ENCODE measurements at places on chromosomes 5 and 9. TPM values are rescaled to one million over a fixed set of nuclear protein-coding genes. Genes with fewer than 3 reads are reported as not detected.

GRCh38 chr9:73162987-73163768 lies 11.5 kb downstream of the ANXA1 start:
- DNase-seq = no peak
- no peaks in the 10 kb centered on the region for H3K4me1 ChIP-seq
- H3K27ac ChIP-seq = no peak overlapping the region

- H3K27ac ChIP-seq = no peak overlapping the region
- H3K4me1 ChIP-seq = peaks cover 40% of the 10 kb centered on the region
- no peak for DNase-seq
- no peaks in the 10 kb centered on the region for H3K36me3 ChIP-seq
Observed at GRCh38 chr5:133732536-133732935, 120.2 kb upstream of the FSTL4 start.

- H3K36me3 ChIP-seq = no peaks in the 10 kb centered on the region
- no peaks in the 10 kb centered on the region for H3K4me1 ChIP-seq
- no peak overlapping the region for H3K27ac ChIP-seq
- no peaks in the 10 kb centered on the region for H3K27me3 ChIP-seq
Observed at GRCh38 chr9:4116723-4117460, 183.0 kb downstream of the GLIS3 start.

- no peak overlapping the region for H3K4me3 ChIP-seq
- no peaks in the 10 kb centered on the region for H3K36me3 ChIP-seq
- DNase-seq = no peak
- no peaks in the 10 kb centered on the region for H3K27me3 ChIP-seq
- no peak overlapping the region for H3K27ac ChIP-seq
- H3K4me1 ChIP-seq = peaks cover 11% of the 10 kb centered on the region
Observed at GRCh38 chr9:12770261-12770660, 4.6 kb upstream of the LURAP1L start.

DNA sequence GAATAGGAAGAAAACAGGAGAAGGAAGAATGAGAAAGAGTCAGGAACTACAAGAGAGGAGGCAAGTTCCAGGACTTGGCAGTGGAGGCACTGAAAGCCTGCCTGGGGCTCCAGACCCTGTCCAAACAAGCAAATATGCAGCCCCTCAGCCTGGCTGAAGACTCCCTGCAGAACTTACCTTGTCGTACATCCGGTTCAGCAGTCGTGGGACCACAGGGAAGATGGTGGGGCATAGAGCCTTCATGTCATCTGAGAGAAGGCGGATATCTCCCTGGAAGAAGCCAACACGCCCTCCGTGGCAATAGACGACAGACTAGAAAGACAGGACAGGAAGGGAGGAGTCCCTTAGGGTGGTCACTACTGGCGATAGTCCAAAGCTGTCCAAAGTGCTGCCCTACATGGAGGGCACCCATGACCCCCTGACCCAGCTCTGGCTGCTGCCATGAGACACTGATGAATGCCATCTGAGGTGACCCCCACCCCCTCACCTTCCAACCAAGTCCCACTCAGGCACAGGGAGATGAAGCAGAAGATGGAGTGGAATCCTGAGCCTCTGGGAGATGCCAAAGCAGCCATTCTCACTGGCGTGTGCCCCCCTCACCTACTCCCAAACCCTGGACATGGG lies 27.7 kb upstream of the MEIKIN start:
- H3K4me1 ChIP-seq = no peaks in the 10 kb centered on the region
- H3K36me3 ChIP-seq = no peaks in the 10 kb centered on the region
- no peak overlapping the region for H3K4me3 ChIP-seq
- H3K27me3 ChIP-seq = 0 out of 2 replicates have a peak, but pooled peaks cover 4% of the 10 kb centered on the region
- no peak overlapping the region for H3K27ac ChIP-seq

BTNL8 gene
- not detected for total RNA-seq

- no peaks in the 10 kb centered on the region for H3K27me3 ChIP-seq
- H3K4me3 ChIP-seq = peak overlapping the region; percentile 6
- peak; percentile 78 for DNase-seq
Observed at GRCh38 chr9:109253637-109254284, 67.1 kb downstream of the EPB41L4B start.

DNA sequence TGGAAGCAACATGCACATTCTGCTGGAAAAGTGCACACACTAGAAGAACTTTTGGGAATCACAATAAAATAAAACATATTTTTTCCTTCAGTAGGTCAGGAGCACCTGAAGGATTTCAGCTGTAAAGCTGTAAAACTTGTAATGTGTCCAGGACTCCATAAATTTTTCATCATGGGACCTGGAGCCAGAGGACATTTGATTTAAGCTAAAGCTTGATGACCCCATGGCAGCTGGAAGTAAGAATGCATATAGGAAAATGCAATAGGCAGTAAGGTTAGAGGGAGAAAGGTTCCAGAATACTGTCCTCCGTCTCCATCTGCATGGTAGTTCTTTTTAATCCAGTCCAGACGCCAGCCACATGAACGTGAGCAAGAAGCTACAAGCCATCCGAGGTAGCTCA lies 166.0 kb downstream of the ADAMTSL1 start:
- no peaks in the 10 kb centered on the region for H3K27me3 ChIP-seq
- H3K4me1 ChIP-seq = no peaks in the 10 kb centered on the region
- H3K36me3 ChIP-seq = no peaks in the 10 kb centered on the region
- H3K4me3 ChIP-seq = no peak overlapping the region

ENTR1 gene
- total RNA-seq = 67.9 TPM

- no peaks in the 10 kb centered on the region for H3K27me3 ChIP-seq
- no peaks in the 10 kb centered on the region for H3K36me3 ChIP-seq
- no peak overlapping the region for H3K4me3 ChIP-seq
- H3K27ac ChIP-seq = no peak overlapping the region
- DNase-seq = no peak
Observed at GRCh38 chr5:80711938-80712337, 57.2 kb upstream of the DHFR start.

DNA sequence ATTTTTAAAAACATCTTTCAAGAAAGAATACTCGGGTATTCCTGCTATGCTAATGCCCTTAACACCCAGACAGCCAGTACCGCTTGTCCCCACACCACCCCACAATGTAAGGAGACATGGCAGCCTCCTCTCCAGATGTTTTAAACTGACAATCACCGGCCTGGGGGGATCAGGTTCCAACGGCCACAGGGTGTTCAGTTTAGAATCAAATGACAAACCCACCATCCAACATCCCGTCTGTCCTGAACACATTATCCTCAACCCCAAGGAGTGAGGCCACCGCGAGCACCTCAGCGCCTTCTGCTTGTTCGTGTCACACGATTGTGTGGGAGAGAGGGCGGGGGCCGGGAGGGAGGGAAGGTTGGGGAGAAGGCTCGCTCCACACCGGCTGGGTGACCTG lies 152.8 kb downstream of the PAX5 start:
- H3K36me3 ChIP-seq = no peaks in the 10 kb centered on the region
- peaks cover 19% of the 10 kb centered on the region for H3K27me3 ChIP-seq
- DNase-seq = no peak
- H3K4me1 ChIP-seq = no peaks in the 10 kb centered on the region
- H3K27ac ChIP-seq = no peak overlapping the region
- no peak overlapping the region for H3K4me3 ChIP-seq

APBA1 gene
- 0.44 TPM for total RNA-seq

DNA sequence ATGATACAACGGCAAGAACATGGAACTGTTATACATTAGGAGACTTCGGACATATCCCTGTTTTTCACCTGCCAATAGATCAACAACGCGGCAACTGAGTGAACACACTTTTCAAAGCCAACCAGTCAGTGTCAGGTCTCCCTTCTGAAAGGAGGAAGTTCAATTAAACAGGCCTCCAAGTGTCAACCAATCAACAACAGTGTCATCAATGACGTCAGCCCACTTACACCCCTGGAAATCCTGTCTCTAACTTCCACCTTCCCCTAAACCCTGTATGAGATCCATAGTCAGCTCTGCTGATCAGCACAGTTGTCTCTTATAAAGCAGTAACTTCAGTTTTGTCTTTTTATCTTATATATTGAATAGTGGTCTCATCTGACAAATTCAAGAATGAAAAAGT lies 36.6 kb downstream of the DMRT3 start:
- DNase-seq = no peak
- 0 out of 2 replicates have a peak, but pooled peaks cover 5% of the 10 kb centered on the region for H3K27me3 ChIP-seq
- no peaks in the 10 kb centered on the region for H3K4me1 ChIP-seq
- no peak overlapping the region for H3K4me3 ChIP-seq
- H3K36me3 ChIP-seq = no peaks in the 10 kb centered on the region
- no peak overlapping the region for H3K27ac ChIP-seq

GRCh38 chr9:16068476-16068875 lies 515.6 kb downstream of the CCDC171 start:
- no peak overlapping the region for H3K4me3 ChIP-seq
- no peaks in the 10 kb centered on the region for H3K27me3 ChIP-seq
- no peak for DNase-seq
- H3K4me1 ChIP-seq = peaks cover 8% of the 10 kb centered on the region

GRCh38 chr9:37200433-37201005 lies 80.1 kb downstream of the ZCCHC7 start:
- H3K27ac ChIP-seq = no peak overlapping the region
- no peaks in the 10 kb centered on the region for H3K36me3 ChIP-seq
- H3K4me1 ChIP-seq = peaks cover 12% of the 10 kb centered on the region
- no peak overlapping the region for H3K4me3 ChIP-seq
- no peak for DNase-seq

DNA sequence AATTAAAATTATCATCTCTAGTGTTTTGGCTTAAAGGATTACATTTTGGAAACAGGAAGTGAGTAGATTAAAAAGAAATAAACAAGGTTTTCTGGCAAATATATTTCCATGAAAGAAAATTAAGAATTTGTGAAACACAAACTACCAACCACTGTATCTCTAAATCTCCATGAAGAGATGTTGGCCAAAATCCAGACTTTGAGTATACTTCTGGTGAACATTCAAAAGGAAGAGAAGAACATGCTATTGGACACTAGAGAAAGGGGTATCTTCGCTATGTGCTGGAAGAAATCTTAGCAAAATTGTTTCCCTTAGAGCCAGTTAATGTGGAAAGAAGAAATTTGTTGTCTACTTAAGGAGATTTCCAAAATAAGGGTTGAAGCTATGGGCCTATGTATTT lies 710.4 kb upstream of the CTNND2 start:
- H3K4me1 ChIP-seq = no peaks in the 10 kb centered on the region
- no peaks in the 10 kb centered on the region for H3K36me3 ChIP-seq
- H3K27ac ChIP-seq = no peak overlapping the region
- no peak overlapping the region for H3K4me3 ChIP-seq

ANKRD31 gene
- 0.48 TPM for total RNA-seq

DNA sequence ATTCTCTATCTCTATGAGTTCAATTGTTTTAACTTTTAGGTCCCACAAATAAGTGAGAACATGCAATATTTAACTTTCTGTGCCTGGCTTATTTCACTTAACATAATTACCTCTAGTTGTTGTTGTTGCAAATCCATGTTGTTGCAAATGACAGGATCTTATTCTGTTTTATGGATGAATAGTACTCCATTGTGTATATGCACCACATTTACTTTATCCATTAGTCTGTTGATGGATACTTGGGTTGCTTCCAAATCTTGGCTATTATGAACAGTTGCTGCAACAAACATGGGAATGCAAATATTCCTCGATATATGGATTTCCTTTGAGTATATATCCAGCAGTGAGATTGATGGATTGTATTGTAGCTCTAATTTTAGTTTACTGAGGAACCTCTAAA lies 36.3 kb downstream of the MEGF9 start:
- no peak overlapping the region for H3K4me3 ChIP-seq
- H3K27me3 ChIP-seq = no peaks in the 10 kb centered on the region
- peaks cover 21% of the 10 kb centered on the region for H3K36me3 ChIP-seq
- H3K27ac ChIP-seq = no peak overlapping the region
- H3K4me1 ChIP-seq = peaks cover 14% of the 10 kb centered on the region
- DNase-seq = no peak
